ENCODE measurements at places on chromosomes 12 and 14.

DNA sequence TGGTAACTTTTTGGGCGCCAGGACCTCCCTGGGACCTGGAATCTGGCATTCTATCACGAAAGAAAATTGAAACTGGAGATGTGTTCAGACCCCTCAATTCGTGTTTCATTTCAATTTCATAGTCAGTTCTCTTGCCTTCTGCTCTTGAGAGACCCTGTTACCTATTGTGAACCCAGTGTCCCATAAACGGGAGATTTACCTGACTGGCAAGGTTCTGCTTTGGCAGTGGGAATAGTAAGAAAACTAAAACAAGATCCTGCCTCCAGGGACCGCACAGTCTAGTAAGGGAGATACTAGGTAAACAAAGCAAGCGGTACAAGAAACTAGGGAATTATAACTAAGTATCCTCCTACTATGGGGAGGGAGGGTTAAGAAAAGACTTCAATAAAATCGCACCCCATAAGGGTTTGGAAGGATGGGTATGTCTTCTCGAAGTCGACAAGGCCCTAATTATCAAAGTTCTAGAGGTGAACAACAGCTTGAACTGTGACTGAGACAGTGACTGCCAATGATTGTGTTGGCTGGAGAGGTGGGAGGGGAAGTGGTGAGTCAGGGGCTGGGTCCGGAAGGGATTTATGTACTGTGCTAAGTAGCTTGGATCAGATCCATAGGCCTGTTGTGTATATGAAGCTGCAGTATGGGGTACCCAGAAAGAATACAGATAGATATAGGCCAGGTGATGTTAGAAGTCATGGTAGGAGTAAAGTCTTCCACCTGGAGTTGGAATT, 754 bp downstream of the ACSS3 start:
- no peak for DNase-seq

DNA sequence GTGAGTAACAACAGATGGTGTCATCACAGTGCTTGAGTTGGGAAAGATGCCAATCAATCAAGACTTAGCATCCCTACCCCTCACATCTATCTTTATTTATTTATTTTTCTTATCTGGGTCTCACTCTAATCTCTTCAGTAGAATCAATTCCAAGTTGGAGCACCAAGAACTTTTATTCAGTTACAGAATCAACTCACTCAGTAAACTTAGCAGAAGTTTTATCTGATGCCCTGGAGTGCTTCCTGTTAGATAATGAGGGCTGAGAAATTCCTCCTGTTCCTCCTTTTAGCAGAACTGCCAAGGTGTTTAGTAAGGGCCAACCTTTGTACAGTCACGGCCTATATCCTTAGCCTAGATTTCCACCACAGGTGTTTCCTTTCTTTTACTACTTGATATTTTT, 11.3 kb upstream of the SLC5A8 start:
- DNase-seq, result peak; percentile 63

DNA sequence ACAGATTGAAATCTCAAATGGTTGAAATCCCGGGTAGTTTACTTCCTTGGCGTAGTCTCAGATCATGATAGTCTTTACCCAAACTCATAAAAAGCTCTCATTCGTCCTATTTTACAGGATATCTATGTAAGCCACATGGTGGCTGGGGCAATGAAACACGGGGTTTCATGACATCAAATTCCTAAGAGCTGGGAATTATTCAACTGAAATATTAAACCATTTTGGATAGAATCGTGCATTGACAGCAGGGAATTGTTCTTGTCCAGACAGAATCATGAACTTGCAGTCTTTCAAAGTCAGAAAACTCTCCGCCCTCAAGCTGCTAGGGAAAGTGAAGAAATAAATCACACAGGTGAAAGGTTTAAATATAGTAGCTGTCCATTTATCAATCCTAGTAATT, 33.2 kb upstream of the PRKAB1 start:
- no peak for DNase-seq

GRCh38 chr12:129657179-129657578, 246.6 kb downstream of the TMEM132D start:
- no peak for DNase-seq

- no peak for DNase-seq
Measured at GRCh38 chr14:89810101-89810500, 144.4 kb downstream of the EFCAB11 start.

DNA sequence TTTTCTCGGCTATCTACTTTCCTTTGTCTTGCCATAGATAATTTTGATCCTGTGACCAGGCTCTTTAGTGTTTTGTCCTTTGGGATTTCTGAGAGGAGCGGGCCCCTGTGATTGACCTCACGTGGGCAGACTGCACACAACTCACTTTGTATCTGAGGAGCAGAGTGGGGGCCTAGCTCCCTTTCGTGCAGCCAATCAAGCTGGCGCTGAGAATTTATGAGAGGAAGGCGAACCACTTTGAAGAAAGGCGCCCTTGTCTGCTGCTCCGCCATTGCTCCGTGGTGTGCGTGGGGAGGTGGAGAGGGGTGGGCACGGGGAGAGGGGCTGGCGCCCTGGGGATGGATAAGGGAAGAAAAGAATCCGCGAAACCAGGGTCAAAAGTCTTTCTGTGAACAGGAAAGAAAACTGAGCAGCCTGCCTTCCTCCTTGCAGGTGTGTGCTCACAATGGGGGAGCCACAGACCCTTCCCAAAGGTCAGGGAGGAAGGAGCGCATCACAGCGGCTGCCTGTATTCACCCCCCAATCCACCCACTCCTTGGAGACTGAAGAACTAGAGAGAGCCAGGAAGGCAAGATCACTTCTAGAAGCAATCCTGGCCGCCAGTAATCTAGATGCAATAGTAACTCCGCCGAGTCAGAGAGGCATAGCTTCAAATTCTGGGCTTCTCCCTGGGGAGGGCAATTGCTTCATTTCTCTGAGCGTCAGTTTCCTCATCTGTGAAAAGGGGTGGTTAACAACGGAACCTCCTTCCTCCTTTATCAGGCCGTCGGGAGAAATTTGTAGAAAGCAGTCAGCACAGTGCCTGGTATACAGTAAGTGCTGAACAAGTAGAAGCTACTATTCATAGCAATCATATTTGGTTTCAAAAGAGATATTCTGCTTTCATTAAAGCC, 24.9 kb upstream of the MED13L start:
- no peak for DNase-seq

DNA sequence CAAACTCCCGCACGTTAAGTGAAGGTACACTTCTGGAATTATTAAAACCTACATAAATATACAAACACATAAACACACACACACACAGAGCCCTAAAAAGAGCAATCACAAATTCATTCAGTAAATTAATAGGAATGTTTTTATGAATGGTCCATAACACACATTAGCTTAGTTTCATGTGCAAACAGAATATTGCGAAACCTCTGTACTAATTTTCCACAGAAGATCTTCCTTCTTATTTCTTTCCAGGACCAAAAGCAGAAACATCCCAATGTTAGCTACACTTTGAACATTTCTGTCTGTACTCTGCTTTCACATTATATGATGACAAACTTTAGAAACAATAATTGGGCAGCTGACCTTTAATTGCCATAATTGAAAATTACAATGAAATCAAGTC, 101.6 kb downstream of the SOX5 start:
- no peak for DNase-seq

DNA sequence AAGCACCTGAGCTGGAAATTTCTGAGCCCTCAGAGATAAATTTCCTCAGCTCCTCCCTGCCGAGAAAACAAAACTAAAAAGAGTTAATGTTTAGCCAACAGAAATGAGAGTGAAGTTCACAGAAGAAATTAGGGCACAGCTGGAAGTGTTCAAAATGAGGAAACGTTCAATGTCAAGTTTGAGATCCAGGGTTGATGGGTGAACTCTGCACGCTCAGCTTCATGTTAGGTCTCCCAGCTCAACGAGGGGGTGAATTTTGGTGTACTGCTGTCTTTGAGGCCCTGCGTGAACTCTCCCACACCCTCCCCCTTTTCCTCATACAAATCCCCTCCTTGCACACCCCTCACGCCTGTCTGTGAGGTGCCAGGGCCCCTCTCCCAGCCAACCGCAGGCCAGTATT, 13.3 kb upstream of the OAS3 start:
- no peak for DNase-seq

DNA sequence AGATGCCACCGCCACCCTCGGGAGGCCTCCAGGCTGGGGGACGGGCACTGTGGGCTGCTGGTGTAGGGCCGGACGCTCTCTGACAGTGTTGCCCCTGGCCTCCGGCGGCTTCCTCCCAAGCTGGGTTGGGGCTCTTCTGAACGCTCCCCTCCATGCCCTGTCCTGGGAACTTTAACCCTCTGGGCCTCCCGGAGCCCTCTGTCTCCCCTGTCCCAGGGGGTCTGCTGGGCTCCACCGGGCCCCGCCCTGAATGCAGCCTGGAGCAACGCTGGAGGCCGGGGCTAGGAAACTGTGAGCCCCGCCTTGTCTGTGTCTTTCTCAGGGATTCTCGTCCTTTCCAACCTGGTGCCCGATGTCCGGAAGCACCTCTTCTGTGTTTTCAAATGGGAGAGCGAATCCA, 45.7 kb upstream of the FBRSL1 start:
- peak; percentile 45 for DNase-seq

DNA sequence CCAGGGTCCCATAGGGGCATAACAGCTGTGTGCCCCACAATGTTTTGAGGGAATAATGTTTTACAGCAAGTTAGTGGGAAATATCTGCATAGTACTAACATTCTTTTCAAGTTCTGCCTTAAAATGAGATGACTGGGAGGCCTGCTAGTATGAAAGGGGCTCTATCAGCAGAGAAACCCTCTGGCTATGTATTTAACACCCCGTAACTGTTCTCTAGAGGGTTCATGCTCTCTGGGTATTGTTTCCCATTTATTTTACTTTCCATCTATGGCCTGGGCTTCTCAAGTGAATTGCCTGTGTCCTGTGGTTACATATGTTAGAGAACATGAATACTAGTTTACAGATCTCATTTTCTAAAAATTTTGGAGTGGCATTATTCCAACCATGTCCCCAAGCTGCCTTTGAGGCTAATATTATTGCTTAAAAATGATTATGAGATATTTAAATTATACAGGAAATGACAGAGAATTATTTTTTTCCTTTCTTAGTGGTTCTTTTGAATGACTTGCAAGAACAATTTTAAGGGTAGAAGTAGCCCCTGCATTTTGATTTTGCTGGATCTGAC, 37.5 kb downstream of the GNG2 start:
- DNase-seq, result no peak

- no peak for DNase-seq
Measured at GRCh38 chr12:92070054-92070863, 75.4 kb downstream of the BTG1 start.

- DNase-seq, result peak; percentile 76
Measured at GRCh38 chr12:102740141-102740955, 176.7 kb downstream of the PAH start.

DNA sequence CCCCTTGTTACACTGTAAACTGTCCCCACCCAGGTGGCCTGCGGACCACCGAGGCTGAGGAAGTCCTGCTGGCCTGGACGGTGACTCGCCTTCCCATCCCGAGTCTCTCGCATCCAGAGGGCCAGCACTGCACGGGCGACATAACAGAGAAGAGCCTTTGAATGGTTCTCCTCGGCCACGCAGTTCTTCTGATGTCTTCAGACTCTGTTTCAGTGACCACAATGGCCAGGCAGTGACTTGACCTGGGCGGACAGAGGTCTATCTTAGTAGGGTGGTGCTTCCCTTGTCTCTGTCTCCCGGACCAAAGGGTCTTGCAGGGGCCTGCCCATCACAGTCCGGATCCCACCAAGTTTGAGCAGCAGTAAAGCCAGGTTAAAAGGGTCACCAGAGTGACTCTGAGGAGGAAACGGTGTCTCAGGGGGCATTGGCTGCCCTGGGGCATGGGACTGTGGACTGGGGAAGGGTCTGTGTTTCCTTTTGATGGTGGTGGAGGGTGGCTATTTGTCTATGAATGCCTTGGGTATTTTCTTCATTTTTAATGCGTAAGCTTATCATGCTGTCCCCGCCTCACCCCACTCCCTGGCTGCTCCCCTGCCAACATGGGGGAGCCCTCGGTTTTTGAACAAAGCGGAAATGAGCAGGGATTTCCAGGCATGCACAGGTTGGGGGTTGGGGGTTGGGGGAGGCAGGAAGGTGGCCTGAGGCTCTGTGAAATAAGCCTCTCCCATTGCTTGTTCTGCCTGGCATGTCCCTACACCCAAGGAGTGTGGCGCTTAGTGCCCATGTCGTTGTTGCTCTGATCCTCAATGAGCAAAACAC, 10.3 kb downstream of the KRT85 start:
- DNase-seq, result no peak

- DNase-seq, result no peak
Measured at GRCh38 chr12:67047634-67048033, 221.5 kb upstream of the CAND1 start.

DNA sequence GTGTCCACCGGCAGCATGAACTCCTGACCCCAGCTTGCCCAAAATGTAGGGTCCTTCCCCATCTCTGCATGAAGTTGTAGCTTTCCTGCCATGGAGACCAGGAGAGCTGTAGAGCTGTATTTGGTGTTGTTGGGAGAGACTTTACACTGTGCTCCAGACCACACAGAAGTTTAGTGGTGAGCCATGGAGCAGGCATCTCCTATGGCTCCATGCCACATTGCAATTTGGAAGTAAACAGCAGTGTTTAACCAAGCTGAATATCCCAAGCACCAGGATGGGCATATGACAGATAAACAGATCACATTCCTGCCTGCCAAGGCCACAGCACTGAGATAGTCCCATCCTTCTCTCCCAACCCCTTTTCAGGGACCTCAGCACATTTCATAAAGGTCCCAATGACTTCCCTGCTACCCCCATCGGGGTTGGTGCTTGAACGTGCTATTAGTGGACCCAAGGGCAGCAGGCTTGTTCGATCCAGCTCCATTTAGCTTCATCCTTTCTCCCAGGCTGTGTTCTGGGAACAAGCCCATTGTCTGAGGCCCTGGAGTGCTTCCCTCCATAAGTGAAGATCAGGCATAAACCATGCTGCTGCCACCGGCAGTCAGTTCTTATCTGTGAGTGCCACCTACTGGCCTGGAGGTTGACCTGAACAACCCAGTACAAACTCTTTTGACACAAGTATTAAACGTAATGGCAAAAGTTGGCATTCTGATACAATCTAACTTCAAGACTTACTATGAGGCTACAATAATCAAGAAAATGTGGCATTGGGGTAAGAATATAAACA, 172.3 kb upstream of the ATXN7L3B start:
- peak; percentile 35 for DNase-seq

GRCh38 chr14:50064993-50065392, 51.4 kb downstream of the VCPKMT start:
- DNase-seq, result no peak

DNA sequence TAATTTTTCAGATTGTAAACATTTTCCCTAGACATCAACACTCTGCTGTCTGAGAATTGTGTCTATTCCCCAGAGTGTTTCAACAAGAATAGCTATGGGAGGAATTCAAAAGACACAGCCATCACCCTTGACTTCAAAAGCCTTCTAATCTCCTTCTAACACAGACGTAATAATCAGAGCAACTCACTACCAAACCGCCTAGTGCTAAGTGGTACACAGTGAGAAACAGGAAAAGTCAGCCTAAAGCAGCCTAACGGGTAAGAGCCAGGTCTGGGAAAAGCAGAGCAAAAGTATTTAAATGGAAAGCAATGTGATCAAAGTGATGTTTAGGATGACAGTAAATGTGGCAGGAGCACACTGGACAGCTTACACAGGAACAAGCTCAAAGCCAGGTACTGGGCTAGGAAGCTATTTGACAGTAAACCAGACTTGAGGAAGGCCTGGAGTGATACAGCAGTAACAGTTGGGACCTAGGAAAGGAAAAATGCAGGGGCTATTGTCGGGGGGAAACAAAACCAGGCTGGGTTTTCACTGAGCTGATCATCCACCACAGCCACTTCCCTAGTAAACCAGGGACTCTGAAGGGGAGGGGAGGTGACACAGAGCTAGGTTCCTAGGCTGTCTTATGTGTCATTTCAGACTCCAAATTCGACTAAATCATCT, 29.4 kb downstream of the CORO1C start:
- DNase-seq, result peak; percentile 32
